ENCODE measurements at places on chromosomes 2 and 18. TPM values are rescaled to one million over a fixed set of nuclear protein-coding genes. Genes with fewer than 3 reads are reported as not detected.

The ANKRD62 gene
- total RNA-seq: under 0.01 TPM

The CAPN14 gene
- total RNA-seq: 0.34 TPM

The GKN1 gene
- total RNA-seq: not detected

The REG1B gene
- total RNA-seq: not detected

The COQ10B gene
- 54.6 TPM for total RNA-seq

The ARHGEF4 gene
- total RNA-seq: 3.6 TPM
